ENCODE measurements at places on chromosomes 6 and 20.

GRCh38 chr6:20584100-20584731 is 50.0 kb downstream of the CDKAL1 start:
- no peak for DNase-seq

DNA sequence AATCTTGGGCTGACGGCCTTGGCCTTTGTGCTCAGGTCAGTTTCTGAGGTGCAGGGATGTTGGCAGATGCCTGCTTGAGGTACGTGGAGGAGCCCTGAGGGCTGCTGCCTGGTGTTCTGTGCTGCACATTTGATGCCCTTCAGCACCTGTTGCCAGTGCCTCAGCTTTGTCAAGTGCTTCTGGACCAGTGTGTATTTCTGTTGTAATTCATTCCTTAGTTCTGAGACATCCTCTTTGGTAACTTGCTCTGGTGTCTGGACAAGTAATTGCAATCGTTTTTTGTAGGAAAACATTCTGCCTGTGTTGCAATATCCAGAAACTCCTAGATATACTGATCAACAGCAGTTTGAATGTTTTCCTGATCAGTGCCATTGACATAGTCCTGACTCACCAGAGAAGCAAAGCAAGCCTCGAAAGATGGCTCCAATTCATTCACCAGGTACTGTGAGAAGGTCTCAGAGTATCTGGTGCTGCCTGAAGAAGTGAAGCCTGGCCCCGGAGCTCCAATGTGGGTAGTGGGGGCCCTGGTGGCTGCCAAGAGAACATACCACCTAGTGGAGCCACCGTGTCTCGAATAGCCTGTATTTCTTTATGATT is 26.7 kb downstream of the ZNF337 start:
- no peak for DNase-seq

GRCh38 chr6:20706238-20706938 is 172.1 kb downstream of the CDKAL1 start:
- no peak for DNase-seq

GRCh38 chr20:40980106-40980827 is 48.4 kb upstream of the TOP1 start:
- DNase-seq: no peak

- DNase-seq: no peak
Measured at GRCh38 chr6:144824018-144824417, 538.9 kb downstream of the UTRN start.

GRCh38 chr6:163387317-163387716 is 27.2 kb upstream of the QKI start:
- no peak for DNase-seq

DNA sequence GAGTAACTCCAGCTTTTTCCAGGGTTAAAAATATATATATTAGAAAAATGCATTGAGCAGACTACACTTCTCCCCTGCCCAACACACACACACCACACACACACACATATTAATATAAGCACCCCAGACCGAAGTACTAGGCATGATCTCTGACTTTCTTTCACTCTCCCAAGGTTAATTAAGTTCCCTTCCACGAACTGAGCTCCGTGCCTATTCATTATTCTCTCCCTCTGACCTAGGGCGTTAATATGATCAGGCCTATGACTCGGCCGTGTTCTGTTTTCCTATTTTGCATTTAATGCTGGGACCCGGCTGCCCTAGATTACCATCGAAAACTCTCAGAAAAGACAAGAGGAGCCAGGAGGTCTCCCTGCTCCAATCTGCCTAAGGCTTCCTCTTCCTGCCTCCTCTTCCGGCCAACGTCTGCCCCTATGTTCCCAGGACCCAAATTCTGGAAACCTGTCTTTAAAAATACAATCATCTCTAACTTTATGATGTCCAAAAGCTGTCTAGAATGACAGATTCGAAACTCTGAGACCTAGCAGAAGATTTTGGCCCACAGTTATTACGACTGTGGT is 6.1 kb upstream of the POU3F2 start:
- DNase-seq: no peak

GRCh38 chr6:37256692-37257319 is 766 bp upstream of the TBC1D22B start:
- DNase-seq: no peak

GRCh38 chr6:33885132-33886057 is 81.6 kb upstream of the MLN start:
- no peak for DNase-seq

All from stimulated activated CD8-positive, alpha-beta memory T cell treated with anti-CD3 and anti-CD28 coated beads, Interleukin-15, amount 100 ng/mL, for 1 hour (primary cell).